ENCODE measurements at places on chromosomes 11 and 22.

DNA sequence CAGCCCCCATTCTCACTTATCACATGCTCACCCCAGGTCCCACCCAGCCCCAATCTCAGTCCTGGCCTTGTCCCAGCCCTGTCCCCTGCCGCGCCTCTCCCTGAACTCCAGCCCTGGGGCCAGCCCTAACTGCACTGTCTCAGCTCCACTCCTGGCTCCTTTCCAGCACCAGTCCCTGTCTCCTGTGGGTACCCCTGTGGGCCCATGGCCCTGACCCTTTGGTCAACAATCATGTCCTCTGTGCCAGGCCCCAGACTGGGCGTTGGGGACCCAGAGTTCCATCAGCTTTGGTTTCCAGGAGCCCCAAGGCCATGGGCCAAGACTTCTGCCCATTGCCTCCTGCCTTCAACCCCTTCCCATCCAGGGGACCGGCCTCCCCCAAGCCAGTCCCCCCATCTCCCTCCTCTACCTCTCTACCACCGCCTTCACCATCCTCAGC lies 757 bp downstream of the SPI1 start:
- peak; percentile 59 for DNase-seq

DNA sequence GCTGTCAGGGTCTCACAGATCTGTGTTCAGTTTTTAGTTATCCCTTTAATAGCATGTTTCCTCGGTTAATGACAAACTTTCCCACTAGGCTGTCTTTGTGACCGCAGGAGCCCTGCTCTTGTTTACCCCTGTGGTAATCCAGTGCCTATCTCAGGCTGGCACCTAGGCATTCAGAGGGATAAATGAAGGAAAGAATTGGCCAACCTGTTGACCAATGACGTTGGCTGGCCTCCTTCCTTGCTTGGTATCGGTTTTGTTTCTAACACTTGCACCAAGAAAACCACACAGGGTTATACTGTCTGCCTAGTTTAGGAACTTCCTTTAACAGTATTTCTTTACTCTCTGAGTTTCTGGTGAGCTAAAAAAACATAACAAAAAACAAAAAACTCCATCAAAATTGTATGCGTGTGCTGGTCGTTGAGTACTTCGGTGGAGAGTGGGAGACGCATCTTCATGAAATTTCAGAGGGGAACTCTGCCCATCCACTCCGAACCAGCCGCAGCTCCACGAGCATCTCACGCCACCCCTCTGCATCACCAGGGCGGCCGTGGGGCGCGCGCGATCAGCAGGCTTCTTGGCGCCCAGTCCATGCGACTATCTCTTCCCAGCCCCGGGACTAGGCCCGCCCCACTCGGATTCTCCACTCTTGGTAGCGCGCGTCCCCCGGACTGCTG lies 563 bp upstream of the ENDOD1 start:
- DNase-seq, result no peak

- no peak for DNase-seq
Observed at GRCh38 chr22:37328017-37328416, 45.7 kb downstream of the CYTH4 start.

- DNase-seq, result no peak
Observed at GRCh38 chr11:73199446-73199845, 18.6 kb upstream of the P2RY2 start.

DNA sequence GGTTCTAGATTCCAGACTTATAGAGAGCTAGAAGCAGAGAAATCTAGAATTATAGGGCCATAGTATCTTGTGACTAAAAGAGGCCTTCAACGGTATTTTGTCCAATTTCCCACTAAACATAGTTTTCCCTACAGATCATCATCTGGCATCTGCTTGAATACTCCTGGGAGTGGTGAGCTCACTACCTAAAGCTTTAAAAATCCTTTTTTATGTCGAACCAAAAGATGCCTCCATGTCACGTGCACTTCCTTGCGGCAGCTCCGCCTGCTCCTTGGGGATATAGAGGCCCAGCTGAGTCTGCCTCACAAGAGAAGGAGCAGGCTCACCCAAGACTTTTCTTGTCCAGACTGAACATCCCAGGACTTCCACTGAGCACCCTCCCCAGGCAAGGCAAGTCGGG lies 4.3 kb upstream of the MB start:
- DNase-seq, result no peak

GRCh38 chr11:101362643-101363042 lies 221.2 kb downstream of the TRPC6 start:
- DNase-seq, result no peak

DNA sequence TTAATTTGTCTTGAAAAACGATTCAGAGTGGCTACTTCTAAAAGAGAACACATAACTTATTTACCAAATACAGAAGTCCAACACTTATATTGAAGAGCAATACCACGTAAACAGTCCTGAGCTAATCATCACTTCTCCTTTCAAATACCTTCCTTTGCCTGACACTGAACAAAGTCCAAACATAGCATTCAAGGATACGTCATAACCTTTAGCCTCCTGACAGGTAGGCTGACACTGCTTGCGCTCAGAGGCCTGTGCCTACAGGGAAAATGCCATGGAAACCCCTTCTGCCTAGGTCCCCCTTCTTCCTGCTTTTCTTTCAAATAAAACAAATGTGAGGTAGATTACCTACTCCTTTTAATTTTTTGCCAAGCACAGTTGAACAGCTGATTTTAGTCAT lies 510.0 kb downstream of the INSC start:
- DNase-seq, result no peak

- DNase-seq, result no peak
Observed at GRCh38 chr22:39416319-39416718, 16.7 kb downstream of the TAB1 start.

DNA sequence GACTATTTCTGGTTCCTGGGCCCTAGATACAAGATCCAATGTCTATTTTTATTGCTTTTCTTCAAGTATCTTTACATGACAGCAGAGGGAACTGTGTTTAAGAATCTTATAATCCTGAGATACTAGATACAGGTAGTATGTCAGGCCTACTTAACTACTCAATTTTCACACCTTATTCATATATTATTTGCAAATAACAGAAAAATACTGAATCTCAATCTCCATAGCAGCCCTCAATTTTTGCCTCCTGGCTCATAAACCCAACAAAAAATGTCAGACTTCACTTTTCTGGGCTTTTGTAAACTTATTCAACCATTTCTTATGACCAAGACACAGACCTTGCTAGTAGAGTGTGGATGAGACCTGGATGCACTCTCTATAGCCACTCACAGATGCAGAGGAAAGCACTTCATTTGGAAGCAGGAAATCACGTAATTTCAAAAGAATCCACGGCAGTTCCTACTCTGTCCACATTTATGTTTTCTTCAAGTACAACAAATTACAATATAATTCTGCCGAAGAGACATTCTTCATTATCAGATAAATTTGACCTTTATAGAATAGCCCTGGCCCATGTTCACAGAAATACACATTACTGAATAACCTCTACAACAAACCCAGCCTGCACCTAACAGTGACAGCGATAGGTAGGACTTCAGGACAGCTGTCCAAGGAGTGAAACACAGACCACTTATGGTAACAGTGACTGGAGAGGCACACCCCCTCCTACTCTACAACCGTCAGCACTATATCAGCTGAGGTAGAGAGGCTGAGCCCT lies 62.0 kb upstream of the YPEL1 start:
- DNase-seq, result no peak

- no peak for DNase-seq
Observed at GRCh38 chr22:48927591-48927990, 900.1 kb downstream of the BRD1 start.

- DNase-seq, result peak; percentile 44
Observed at GRCh38 chr11:122267602-122268001, 151.6 kb upstream of the BLID start.

DNA sequence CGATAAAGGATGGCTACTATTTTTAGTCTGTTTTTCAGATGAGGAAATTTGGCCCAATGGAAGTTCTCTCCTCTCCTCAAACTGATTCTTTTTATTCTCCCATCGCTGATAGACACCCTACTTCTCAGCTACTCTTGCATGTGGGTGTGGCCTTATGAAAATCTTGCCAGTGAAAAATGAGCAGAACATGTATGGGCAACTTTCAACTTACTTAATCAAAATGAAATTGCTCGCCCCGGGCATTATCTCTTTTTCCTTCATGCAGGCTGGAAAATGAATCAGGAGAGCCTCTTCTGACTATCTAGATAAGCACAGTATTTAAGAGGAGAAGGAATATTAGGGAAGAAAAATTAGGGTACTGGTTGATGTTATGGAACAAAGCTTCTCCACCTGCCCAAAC lies 2354.7 kb upstream of the RAG2 start:
- no peak for DNase-seq

- DNase-seq, result no peak
Observed at GRCh38 chr11:130216591-130217132, 57.1 kb downstream of the ST14 start.

DNA sequence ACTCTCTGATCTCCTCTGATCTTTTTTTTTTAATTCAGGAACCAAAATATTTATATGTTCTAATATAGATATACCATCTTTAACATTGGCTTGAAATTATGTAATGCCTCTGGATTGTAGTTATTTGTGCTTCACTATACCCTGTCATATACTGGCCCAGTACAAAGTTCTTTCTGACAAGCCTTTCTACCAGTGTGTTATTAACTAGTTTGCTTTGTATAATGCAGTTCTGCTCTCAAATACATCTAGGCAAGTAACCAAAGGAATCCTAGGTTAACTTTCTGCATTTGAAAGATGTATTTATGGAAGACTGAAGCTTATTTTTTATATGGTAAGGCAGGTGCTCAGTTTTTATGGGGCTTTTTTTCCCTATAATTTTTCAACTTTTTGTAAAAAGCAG lies 36.1 kb downstream of the ARHGEF12 start:
- DNase-seq, result no peak

DNA sequence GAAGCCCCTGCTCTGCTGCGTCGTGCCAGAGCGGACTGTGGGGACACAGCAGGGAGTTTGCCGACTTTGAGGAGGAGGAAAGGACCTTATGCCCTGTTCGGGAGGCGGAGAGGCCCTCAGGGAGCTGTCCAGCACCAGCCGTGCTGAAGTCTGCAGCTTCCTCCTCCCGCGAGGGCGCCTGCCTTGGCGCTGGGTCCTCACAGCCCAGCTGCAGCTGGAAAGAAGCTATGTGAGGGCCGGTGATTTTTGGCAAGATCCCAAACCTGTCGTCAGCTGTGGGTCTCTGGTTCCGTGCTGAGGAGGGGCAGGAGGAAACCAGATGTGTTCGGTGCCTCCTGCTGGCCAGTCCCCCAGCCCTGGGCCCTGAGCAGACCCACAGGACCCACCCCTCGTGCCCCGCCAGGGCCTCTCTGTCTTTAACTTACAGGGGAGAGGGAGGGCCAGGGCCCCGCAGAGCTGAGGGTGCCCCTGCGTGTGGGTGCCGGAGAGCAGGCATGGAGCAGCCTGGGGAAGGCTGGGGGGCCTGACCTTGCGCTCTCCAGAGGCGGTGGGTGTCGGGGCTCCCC lies 12.0 kb downstream of the BRSK2 start:
- peak; percentile 80 for DNase-seq

- DNase-seq, result no peak
Observed at GRCh38 chr22:32561163-32561562, 86.6 kb downstream of the FBXO7 start.

GRCh38 chr11:3088806-3089205 lies 31.6 kb upstream of the CARS1 start:
- no peak for DNase-seq

- no peak for DNase-seq
Observed at GRCh38 chr11:16787035-16787742, 48.7 kb downstream of the C11orf58 start.
